Activated T-helper 2 cell treated with anti-CD3 and anti-CD28 coated beads, Interferon-gamma antibody, Interleukin-2, Interleukin-4, amounts not matched to agents 10 μg/mL and 5 μg/mL and 100 μg/mL, durations not matched to agents 14 hours and 24 hours and 36 hours (primary cell): ENCODE measurements at places on chromosomes 3 and 15. TPM values are rescaled to one million over a fixed set of nuclear protein-coding genes. Genes with fewer than 3 reads are reported as not detected.

Gene GCSAM
- 1.6 and 1.9 TPM in 2 replicates for total RNA-seq

GRCh38 chr3:19070325-19070724 is 78.0 kb upstream of the KCNH8 start:
- peaks cover 7% of the 10 kb centered on the region for H3K27me3 ChIP-seq
- H3K27ac ChIP-seq: no peak overlapping the region
- no peaks in the 10 kb centered on the region for H3K4me1 ChIP-seq
- H3K4me3 ChIP-seq: no peak overlapping the region
- no peak for DNase-seq
- no peaks in the 10 kb centered on the region for H3K36me3 ChIP-seq

GRCh38 chr3:149020196-149020838 is 29.0 kb downstream of the GYG1 start:
- no peak overlapping the region for H3K4me3 ChIP-seq
- peaks cover 14% of the 10 kb centered on the region for H3K4me1 ChIP-seq
- H3K27me3 ChIP-seq: no peaks in the 10 kb centered on the region
- no peak overlapping the region for H3K27ac ChIP-seq

- no peaks in the 10 kb centered on the region for H3K36me3 ChIP-seq
- no peak overlapping the region for H3K4me3 ChIP-seq
- H3K4me1 ChIP-seq: no peaks in the 10 kb centered on the region
- DNase-seq: no peak
Observed at GRCh38 chr3:124084022-124084881, 92.3 kb upstream of the ROPN1 start.

- H3K36me3 ChIP-seq: no peaks in the 10 kb centered on the region
- no peaks in the 10 kb centered on the region for H3K4me1 ChIP-seq
- H3K27ac ChIP-seq: no peak overlapping the region
- no peak overlapping the region for H3K4me3 ChIP-seq
- peaks cover 2% of the 10 kb centered on the region for H3K27me3 ChIP-seq
Observed at GRCh38 chr3:29245441-29245840, 35.4 kb upstream of the RBMS3 start.

DNA sequence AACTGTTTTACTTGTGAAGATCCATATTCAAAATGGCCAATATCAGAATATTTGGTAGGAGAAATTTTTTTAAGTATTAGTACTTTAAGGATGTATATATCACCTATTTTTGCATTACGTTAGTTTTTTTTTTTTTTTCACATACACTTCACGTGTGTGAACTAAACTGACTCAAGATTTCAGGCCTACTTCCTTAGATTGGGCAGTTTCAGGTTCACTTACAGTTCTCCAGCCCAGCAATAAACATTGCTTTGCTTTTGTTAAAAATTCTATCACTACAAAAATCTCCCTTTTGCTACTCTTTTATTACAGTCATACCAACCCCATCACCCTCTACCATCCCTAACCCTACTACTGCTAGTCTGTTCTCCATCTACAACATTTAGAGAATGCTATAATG is 183.6 kb downstream of the KCNH8 start:
- H3K4me3 ChIP-seq: no peak overlapping the region
- H3K36me3 ChIP-seq: no peaks in the 10 kb centered on the region
- no peaks in the 10 kb centered on the region for H3K4me1 ChIP-seq
- no peak overlapping the region for H3K27ac ChIP-seq

- H3K36me3 ChIP-seq: no peaks in the 10 kb centered on the region
- no peaks in the 10 kb centered on the region for H3K4me1 ChIP-seq
- no peak overlapping the region for H3K4me3 ChIP-seq
- peaks cover 8% of the 10 kb centered on the region for H3K27me3 ChIP-seq
Observed at GRCh38 chr15:39889601-39890000, 30.5 kb downstream of the GPR176 start.

DNA sequence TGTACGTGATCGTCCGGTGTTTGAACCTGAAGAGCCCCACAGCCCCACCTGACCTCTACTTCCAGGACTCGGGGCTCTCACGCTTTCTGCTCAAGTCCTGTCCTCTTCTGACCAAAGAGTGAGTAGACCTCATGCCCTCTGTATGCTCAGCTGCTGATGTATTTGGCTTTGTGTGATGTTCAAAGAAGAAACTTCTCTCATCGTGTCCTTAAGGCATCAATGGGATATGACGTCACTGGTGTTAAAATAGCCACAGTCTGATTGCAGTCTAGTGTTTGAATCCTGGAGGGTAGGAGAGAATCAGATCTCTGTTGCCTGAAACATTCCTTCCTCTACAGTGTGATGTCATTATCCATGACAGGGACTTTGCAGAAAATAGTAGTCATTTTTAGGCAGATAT is 28.1 kb downstream of the ABHD2 start:
- H3K36me3 ChIP-seq: peaks cover 57% of the 10 kb centered on the region
- DNase-seq: no peak
- H3K27ac ChIP-seq: no peak overlapping the region
- peaks cover 10% of the 10 kb centered on the region for H3K4me1 ChIP-seq

DNA sequence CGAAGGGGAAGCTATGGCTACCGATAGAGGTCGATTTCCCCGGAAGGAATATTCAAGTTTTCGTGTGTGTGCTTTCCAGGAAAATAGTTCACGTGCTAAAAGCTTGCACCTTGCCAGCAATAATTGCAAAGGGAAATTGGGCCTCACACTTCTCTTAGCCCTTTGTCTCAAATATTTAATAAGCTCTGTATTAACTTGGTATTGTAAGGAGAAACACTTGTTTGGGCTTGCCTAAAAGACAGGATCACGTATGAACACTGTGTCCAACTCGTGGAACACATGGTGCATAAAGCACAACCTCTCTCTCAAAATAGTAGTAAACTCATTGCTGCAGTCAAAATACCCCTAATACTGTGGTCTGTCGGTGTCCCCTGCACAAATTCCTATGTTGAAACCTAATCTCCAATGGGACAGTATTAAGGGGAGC is 352 bp upstream of the TMF1 start:
- DNase-seq: no peak
- H3K4me1 ChIP-seq: peaks cover 36% of the 10 kb centered on the region
- H3K27me3 ChIP-seq: no peaks in the 10 kb centered on the region
- peak overlapping the region; percentile 94 for H3K4me3 ChIP-seq
- H3K36me3 ChIP-seq: peaks cover 39% of the 10 kb centered on the region
